Suppressor macrophage treated with lipopolysaccharide for 1 hour (primary cell): ENCODE measurements at places on chromosomes 5 and 9.
A peak's percentile ranks its signal among the peaks of the same experiment; 100 is the strongest.

DNA sequence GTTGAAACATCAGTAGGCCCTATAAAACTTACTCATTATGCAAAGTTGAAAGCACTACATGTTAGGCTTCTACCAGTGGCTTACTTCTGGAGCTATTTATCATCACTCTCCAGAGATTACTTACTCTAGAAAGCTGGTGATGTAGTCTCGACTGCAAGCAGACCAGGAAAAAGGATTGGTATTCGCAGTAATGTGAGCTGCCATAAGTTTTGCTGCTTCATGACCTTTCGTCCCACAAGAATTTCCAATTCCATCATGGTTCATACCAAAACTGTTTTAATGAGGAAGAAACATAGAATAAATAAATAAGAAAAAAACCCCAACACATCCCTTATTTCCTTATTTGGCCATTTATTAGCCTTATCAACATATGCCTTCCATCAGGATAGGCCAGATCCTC is 181.9 kb downstream of the ADAMTS6 start:
- no peak for DNase-seq

GRCh38 chr5:71862507-71863060 is 143.5 kb downstream of the CARTPT start:
- DNase-seq: no peak

- no peak for DNase-seq
Measured at GRCh38 chr9:124671861-124672260, 99.2 kb downstream of the NR6A1 start.

DNA sequence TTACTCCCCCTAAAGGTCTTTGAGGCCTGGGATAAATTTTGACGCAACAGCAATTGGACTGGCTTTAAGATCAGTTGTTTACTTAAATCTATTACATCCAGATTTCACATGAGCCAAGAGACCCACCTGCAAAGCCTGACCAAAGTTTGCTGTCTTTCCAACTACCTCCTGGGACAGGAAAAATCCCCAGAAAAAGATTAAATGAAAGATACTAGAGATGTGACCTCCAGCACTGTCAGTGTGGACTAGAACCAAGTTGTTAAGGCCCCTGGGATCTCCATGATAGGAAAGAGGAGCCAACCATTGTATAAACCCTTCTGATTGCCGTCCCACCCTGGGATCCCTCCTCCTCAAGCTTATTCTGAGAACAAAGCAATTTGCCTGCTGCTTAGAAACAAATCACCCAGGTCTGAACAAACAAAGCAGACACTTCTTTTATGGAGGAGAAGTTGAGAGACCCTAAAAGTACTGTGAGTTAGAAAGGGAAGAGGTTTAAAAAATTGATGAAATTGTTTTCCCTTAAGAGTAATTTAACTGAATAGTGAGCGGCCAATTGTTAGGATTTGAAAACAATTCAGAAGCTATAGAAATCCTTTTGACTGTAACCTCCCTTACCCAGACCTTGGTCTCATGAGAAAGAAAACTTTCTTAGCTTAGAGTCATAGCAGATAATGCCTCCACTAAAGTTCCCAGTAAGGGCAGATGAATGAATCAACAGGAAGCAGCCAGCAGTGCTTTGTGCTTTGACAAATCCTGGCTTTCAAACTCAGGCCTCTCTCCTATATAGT is 255.2 kb downstream of the TMEM167A start:
- DNase-seq: no peak

DNA sequence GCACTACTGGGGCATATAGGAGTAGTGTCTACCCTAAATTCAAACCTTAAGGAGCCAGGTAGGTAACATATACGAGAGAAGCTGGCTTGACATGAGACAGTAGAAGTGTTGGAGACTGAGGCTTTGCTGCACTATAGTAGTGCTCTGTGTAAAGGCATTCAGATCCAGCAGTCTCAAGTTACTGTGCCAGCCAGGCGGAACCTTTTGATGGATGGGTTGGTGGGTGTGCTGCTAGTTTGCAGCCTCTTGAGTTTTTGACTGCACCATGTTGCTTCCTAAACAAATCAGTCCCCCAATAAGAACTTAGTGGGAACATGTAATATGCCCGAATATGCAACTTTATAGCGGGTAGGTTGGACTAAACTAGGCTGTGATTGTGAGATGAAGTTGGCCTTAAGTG is 1.5 kb downstream of the CLTA start:
- DNase-seq: no peak

GRCh38 chr9:84187090-84187489 is 153.5 kb downstream of the SLC28A3 start:
- DNase-seq: no peak

DNA sequence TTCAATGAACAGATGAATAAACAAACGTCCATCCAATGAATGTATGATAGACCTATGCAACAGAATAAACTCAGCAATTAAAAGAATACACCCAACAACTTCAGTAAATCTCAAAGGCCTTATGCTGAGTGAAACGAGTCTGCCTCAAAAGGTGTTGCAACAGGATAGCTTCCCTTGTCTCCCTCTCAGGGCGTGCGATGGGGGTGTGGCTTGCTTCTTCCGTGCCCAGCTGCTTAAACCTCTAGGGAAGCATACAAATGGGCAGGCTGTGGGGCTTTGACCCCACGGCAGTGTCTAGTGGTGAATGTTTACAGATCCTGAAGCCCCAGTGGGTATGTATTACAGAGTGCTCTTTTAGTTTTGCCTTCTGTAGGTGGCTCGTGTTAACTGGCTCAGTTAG is 87.0 kb upstream of the CCL21 start:
- no peak for DNase-seq

DNA sequence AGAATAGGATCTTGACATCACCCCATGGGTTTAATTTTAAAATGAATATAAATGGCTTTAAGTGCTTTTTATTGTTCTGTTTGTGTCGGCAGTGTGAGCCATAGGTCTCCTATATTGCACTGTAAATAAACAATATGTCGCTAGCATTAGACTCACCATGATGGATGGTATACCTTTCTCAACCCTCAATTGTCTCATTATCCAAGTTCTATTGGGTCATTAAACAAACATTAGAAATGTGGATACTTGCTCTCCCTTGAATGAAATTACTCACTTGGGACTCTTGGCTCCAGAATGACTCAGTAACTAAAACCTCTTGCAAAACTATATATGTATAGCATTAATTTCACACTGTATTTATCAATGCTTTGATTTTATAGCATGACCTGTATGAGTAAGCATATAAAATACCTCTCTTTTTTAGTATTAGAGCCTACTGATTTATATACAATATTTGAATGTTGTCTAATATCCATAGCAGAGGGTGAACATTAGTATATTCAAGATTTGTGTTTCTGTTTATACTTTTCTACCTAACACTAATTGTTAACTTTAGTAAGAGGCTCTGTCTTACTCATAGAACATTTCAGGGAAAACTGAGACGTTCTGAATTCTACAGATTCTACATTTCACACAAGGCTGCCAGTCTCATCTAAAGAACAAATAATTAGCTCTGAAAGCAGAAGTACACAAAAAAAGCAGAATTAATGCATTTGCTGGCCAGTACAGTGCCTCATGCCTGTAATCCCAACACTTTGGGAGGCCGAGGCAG is 303.8 kb upstream of the PRR16 start:
- no peak for DNase-seq

DNA sequence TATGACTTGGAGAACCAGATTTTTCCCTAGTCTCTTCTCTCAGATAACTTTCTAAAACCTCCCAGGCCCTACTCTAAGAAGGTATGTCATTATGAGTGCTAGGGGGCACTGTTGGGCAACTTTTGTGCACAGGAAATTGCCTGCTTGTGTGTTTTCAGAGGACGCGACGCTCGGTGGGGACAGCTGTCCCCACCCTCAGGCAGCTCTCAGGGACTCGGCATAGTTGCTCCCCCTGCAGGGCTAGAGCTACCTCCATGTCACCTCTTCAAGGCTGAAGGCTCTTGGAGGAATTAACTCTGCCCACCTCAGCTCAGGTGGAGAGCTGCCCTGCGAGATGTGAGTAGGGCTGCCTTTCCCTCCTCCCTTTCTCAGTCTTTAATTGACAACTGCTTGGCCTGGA is 10.2 kb upstream of the TIFAB start:
- DNase-seq: peak; percentile 83

DNA sequence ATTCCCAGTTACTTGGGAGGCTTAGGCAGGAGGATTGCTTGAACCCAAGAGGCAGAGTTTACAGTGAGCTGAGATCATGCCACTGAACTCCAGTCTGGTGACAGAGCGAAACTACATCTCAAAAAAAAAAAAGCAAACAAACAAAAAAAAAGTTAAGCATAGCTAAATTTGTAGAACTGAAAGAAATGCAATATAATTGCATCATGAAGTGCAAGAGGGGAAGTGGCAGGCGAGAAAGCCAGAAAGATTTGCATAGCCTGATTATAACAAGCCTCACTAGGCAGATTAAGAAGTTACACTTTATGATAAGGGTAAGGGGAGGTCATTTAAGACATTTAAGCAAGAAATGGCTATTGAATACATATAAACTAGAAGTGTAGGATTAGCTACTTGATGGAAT is 187.1 kb downstream of the EDIL3 start:
- DNase-seq: peak; percentile 54

DNA sequence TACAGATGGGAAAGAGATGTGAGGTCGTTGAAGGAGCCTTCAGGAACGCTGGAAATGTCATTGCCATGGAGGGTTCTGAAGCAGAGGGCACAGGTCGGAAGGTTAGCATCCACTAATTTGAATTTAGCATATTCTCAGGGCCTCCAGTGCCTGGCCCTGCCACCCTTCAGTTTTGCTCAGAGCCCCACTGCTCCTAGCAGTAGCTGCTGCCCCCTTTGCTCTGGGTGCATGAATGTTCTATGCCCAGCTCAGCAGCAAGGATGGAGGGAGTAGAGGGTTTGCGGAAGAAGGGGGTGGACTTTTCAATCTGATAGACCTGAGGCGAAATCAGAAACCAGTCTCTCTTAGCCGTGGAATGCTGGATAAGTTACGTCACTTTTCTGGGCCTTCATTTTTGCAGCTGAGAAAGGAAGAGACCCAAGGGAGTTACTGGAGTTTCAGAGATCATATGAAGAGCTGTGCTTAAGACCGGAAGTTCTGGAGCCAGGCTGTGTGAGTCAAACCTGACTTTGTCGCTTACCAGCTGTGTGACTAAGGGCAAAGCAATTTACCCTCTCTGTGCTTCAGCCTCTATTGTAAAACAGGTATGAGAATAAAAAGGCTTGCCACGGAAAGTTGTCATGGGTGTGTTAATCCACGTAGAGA is 133.2 kb upstream of the PANK3 start:
- no peak for DNase-seq

DNA sequence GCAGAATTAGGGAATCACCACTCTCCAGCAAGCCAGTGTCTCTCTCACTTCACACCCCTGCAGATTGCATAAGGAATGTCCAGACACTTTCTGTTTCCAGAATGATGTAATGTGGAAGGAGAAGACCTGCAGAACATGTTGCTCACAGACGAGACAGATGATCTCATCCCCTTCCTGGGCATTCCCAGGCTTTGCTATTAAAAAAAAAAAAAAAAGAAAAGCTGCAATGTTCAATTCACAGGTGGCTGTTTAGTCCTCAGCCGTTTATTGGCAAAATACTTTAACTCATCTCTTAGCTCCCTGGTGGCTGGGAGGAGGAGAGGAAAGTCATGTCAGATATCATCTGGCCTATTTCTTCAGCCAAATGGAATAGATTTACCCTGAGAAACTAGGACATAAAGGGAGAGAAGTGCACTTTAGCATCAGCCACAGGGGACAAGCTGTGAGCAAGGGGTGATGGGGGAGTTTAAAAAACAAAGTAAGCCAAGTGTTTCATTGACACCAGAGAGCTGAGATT is 95.9 kb upstream of the TNC start:
- peak; percentile 72 for DNase-seq

- DNase-seq: no peak
Measured at GRCh38 chr5:128813317-128814070, 151.8 kb upstream of the SLC27A6 start.

DNA sequence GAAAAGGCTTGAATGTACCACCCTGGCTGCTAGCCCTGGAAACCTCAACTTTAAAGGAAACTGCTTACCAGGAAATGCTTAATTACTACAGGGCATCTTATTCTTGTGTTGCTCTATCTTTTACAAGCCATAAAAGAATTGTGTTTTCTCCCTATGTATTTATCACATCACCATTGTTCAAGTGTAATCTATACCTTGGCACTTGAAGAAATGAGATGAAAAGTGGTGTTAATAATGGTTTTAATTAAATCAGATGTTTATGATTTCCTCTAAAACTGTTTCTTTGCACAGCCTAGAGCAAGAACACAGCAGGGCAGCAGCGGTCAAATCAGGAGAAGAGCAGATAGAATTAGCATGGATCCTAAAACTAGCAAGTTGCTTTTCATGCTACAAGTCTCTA is 131.8 kb upstream of the RGMB start:
- no peak for DNase-seq

DNA sequence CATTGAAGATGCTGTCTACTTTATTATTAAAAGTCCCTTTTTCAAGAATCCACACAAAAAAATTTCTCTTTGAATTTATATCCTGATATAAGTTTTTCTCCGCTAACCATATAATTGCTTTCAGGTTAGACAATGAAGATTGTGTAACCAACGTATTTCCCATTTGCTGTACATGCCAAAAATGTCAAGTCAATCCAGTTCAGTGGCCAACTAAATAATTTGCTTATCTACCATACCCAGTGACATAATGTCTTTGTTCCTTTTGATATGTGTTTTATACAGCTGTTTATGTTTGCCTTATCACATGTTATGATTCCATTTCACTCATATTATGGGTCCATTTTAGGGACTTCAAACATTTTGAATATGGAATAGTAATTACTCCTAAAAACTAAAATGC is 349.9 kb downstream of the EFNA5 start:
- no peak for DNase-seq

DNA sequence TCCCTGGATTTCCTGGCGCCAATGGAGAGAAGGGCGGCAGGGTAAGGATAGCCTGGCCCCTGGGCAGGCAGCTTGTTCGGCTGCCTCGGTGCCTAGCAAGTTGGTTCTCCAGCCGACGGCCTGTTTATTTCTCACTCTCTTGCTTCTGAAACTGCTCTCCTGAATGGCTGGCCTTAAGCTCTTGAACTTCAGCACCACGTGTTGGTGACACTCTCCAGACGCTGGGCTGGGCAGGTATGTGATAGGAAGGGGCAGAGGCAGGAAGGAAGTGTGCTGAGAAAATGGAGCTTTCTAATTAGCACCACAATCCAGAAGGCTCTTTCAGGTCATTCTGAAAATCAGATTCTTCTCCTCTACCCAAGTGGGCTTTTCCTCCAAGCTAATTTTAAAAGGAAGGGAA is 91.4 kb upstream of the FCN2 start:
- DNase-seq: no peak
